Right lung (tissue), 10 donors: ENCODE measurements at places on chromosomes 11 and 22.

DNA sequence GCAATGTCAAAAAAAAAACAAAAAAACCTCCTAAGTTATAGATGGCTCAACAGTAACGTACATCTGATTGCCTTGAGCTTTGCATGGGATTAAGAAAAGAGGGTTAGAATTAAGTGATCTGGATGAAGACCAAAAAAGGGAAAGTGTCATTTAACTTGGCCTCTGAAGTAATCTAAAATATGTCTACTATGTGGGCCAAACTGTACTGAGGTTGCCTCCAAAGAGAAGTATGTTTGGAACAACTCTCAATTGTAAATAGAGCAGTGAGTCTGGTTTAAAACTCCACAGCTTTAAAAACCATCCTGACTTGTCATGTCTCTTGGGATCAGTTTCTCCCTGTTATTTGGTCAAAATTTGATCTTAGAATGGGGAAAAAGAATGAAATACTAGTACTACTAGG is 11.6 kb upstream of the RTCB start:
- no peak for DNase-seq

DNA sequence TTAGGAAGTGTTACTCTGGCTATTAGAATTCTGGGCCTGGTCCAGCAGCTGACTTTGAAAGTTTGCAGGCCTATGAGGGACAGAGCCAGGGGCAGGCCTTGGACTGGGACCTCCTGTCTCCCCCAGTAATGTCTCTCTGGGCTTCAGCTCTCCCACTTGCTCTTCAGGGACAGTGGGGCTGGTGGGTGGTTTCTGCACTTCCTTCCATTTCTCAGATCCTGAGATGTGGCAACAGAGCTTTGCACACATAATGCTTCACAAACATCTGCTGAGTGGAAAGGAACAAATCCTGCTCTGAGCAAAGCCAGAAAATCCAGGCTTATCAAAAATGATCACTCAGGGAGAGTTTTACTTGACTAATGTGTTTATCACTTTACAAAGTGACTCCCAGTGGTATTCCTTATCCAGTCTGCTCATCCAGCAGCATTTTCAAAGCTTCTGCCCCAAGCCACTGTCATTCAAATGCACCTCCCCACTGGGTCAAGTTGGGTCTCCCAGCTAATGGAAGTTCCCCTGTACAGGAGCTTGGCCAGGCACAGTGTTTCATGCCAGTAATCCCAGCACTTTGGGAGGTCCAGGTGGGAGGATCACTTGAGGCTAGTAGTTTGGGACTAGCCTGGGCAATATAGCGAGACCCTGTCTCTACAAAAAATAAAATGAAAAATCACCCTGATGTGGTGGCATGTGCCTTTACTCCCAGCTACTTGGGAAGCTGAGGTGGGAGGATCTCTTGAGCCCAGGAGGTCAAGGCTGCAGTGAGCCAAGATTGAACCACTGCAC is 13.5 kb upstream of the OSBP2 start:
- DNase-seq = no peak

GRCh38 chr22:29604076-29604360 is 585 bp downstream of the NF2 start:
- no peak for DNase-seq

DNA sequence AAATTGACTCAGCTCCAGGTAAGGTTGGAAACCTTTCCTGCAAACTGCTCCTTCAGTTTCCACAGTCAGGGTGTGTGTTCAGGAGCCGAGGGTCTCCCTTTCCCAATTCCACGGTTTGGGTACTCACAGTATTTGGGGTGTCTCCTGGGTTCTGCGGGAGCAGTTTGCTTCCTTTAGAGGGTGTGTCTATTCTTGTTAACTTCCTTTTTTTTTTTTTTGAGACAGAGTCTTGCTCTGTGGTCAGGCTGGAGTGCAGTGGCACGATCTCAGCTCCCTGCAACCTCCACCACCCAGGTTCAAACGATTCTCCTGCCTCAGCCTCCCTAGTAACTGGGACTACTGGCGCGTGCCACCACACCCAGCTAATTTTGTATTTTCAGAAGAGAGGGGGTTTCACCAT is 251.4 kb downstream of the LUZP2 start:
- DNase-seq = no peak

DNA sequence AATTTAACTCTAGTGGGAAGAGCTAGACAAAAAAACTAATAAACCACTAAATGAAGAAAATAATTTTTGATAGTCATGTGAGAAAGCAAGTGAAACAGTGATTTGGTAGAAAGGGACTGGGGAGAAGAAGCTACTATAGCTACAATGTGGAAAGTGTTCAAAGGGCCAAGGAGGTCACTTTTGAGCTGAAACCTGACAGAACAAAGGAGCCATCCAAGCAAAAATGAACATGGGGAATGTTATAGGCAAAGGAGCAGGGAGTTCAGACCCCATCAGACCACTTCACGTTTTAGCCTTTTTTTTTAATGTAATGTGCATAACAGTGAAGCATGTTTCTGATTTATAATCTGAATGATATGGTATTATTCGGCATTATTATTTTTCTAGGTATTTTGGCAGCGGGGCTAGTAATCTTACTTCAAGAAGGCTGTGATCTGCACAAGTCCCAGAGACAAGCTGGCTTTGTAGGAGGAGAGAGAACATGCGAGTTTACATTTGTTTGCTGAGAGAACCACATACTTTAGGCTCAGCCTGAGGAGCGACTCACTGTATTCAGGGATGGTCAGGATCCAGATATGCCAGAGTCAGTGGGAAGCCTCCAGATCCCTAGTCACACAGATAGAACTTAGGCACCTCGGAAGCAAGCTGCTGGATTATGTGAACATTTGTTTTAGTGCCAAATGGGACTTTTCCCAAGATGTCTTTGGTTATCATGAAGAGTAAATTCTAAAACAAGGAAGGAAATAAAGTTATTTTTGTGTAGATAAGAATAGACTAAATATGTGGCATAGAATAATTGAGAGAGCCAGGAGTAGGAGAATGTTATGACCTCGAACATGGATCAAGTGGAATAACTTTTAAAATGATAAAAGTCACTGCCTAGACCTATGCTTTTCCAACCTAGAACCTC is 118.6 kb downstream of the TRIM44 start:
- DNase-seq = no peak
